IPS DF 6.9 (cell line): ENCODE measurements at places on chromosomes 3 and 15.

DNA sequence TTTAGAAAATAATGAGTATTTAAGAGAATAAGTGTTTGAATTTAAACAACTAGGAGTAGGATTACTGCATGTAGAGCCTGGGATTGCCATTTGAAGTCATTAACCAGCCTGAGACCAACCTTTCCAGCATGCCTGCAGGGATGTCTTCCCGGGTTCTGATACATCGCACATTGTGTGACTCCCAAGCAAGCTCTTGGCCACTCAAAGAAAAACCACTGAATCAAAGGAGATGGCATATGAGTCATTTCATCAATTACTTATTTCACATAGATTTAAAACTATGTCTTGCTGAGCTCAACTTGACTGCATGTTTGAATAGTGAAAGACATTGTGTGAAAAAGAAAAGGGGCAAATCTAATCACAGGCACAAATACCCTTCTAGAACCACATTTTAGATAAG lies 15.0 kb upstream of the THBS1 start:
- no peak for DNase-seq

DNA sequence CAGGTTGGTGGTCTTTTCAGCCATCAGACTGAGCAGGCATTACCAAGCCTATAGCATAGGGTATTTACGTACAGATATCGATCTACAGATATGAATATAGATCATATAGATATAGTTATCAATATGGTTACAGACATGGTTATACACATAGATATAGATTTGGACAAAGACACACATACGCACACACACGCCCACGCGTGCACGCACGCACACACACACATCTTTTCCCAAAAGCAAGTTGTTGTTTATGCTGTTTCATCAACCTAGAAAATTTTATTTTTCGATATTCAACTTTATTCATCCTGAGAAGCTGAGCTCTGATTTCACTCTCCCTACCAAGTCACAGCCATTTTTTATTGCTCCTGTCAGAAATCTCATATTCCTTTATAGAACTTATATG lies 309.1 kb downstream of the NLGN1 start:
- DNase-seq: no peak

DNA sequence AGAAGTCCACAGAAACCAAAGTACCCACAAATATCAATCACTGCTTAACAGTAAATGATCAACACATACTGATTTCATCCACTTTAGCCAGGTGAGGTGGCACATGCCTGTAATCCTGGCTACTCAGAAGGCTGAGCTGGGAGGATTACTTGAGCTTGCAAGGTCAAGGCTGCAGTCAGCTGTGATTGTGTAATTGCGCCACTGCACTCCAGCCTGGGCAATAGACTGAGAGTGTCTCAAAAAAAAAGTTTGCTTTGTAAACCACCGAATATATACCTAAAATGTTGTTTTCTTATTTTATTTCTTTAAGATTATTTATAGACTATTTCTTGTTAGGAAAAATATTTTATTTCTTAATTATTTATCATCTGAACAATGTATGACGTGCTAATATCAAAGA lies 8.7 kb upstream of the ATP13A4 start:
- no peak for DNase-seq

- DNase-seq: no peak
Measured at GRCh38 chr3:126446301-126446700, 29.4 kb downstream of the ZXDC start.

GRCh38 chr3:172513488-172513887 lies 9.7 kb downstream of the TNFSF10 start:
- no peak for DNase-seq
